GM12892 (cell line): ENCODE measurements at places on chromosomes 13 and 19.

DNA sequence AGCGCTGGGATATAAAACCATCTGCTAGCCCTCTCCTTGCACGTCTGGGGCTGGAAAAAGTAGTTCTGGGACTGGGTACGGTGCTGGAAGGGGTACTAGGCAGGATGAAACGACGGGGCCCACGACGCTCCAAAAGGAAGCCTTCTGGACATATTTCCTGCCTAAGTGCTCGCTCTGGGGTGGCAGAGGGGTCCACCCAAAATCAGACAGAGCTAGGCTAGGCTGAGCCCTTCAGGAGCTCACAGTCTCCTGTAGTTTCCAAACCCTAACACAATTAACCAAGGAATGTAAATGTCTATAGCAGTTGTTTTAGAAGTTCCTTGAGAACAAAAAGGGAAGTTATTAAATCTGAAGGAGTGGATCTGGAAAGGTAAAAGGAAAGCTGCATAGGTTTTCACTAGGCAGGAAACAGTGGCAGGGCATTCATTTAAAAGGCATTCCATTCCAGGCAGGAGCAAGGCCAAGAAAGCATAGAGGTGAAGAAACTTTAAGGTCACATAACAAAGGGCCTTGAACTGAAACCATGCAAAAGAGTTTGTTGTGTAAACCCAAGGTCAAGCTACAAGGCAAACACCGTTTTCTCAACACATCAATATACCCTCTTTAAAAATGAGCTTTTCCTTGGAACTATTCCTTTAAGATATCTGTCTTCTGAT is 634 bp upstream of the DIAPH3 start:
- no peak for DNase-seq

DNA sequence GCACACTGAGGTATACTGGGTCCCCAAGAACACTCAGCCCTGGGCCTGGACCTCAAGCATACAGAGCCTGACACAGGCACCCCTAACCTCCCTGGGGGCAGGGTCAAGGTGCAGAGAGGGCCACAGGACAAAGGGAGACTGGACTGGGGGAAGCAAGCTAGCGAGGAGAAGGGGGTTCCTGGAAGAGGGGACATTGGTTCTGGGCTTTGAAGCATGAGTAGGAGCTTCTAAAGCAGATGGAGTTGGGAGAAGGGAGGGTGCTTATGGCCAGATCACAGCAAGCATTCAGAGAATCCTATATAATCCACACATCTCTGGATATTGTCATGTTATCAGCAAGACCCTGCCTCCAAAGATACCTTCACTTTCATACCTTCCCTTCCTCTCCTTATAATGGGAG is 3.2 kb downstream of the CIB3 start:
- no peak for DNase-seq

- DNase-seq = no peak
Observed at GRCh38 chr13:112657850-112658445, 31.9 kb upstream of the ATP11A start.

DNA sequence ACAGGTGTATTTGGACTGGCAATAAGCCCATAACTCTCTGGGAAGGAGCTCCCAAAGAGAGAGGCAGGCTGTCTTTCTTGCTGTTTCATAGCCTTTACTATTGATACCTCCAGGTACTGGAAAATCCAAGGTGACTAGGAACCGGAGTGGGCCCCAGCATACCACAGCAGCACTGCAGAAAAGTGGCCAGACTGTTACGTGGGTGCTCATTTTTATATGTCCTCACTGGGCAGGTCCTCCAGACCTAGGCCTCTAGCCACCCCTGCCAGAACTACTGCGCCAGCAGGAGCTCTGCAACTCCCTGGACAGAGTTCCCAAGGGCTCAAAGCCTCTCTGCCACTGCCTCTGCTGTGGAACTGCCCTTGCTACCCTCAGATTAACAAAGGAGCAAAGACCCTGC is 46.4 kb downstream of the LIG4 start:
- DNase-seq = no peak

DNA sequence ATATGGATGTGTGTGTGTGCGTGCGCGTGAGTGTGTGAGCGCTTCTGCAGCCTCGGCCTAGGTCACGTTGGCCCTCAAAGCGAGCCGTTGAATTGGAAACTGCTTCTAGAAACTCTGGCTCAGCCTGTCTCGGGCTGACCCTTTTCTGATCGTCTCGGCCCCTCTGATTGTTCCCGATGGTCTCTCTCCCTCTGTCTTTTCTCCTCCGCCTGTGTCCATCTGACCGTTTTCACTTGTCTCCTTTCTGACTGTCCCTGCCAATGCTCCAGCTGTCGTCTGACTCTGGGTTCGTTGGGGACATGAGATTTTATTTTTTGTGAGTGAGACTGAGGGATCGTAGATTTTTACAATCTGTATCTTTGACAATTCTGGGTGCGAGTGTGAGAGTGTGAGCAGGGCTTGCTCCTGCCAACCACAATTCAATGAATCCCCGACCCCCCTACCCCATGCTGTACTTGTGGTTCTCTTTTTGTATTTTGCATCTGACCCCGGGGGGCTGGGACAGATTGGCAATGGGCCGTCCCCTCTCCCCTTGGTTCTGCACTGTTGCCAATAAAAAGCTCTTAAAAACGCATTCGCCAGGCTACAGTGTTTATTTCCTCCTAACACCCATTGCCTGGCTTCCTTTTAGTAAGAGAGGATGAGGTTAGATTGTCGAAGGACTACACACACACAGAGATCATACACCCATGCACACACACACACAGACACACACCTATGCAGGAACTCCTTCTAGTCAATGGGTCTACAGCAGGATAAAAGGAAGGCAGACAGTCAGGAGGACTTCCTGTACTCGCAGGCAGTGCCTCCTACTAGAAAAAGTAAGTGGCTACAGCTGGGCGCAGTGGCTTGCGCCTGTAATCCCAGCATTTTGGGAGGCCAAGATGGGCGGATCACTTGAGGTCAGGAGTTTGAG is 7.1 kb downstream of the FOSB start:
- DNase-seq = no peak

- no peak for DNase-seq
Observed at GRCh38 chr19:17889609-17890214, 18.0 kb downstream of the SLC5A5 start.

GRCh38 chr13:71695662-71696061 is 171.3 kb downstream of the DACH1 start:
- no peak for DNase-seq

DNA sequence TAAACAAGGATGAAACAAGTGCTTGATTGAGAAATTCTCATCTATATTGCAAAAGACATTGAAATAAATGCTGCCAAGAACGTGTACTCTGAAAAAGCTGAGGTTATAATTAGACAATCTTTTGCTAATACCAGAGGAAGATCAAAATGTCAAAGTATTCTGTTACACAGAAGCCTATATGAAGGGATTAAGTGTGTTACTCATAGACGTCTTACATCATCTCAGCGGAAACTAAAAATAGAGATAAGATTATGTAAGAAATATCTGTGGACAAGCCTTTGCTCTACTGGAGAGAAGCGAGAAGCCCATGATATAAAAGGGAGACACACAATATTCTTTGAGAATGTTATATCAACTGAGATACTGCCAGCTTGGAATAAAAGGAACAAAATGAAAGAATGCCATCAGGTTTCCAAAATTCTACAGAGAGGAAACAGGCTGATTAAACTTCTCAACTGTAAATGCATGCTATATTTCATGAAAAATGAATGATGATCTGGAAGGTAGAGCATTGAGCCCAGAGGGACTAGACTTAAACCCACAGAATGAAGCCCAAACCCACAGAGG is 699.0 kb downstream of the GPC5 start:
- DNase-seq = no peak
